ENCODE measurements at places on chromosomes 1 and 21.

DNA sequence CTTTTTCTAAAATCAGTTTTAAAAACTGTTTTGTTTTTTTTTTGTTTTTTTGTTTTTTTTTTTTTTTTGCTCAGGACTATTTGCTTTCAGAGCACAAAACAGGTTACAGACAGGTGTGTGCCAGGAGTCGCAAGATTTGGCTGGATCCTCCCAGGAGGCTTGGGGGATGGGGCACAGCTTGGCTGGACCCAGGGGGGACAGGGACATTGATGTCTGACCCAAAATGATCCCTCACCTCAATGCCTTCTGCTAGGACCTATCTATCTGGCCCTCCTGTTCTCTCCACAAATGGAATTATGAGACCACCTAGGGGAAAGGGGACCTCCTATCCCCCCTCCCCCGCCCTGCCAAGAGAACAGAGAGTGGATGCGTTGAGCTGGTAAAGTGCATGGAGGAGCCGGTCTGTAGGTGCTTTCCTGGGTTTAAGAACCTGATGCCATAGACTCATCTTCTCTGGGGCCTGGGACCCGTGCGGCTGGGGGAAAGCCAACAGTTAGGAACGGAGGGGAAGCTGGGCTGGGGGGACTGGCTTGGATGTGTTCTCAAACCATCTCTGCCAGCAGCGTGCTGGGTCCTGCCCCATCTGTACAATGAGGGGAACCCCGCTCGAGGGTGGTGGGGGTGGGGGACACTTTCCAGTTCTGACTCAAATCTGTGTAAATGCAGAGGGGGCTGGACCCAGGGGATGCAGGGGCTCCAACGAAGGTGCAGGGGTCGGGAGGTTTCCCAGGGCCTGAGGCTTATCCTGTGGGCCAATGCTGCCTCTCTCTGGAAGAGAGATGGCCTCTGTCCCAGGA, 28.9 kb downstream of the RUNX3 start:
- DNase-seq = no peak

- no peak for DNase-seq
Observed at GRCh38 chr1:4590756-4591155, 63.7 kb upstream of the AJAP1 start.

DNA sequence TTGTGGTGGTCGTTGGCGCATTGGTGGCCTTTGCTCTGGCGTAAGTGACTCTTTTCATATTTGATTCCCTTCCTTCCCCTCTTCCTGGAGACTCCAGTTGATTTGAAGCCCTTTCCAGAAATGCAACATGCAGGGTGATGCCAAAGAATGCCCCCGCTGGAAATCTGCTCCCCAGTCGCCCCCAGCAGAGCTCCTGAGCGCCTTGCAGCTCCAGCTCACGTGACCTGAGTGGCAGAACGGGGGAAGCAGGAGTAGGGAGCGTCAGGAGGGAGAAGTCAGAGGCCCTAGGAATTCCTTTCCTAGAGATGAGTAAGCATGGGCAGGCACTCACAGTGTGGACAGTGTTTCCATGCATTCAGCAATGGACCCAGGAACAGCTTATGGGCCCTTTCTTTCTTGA, 255.9 kb downstream of the CACNA1E start:
- no peak for DNase-seq

- DNase-seq = no peak
Observed at GRCh38 chr1:227745568-227746265, 10.5 kb downstream of the SNAP47 start.

- DNase-seq = no peak
Observed at GRCh38 chr1:82598812-82599211, 798.1 kb downstream of the ADGRL2 start.

DNA sequence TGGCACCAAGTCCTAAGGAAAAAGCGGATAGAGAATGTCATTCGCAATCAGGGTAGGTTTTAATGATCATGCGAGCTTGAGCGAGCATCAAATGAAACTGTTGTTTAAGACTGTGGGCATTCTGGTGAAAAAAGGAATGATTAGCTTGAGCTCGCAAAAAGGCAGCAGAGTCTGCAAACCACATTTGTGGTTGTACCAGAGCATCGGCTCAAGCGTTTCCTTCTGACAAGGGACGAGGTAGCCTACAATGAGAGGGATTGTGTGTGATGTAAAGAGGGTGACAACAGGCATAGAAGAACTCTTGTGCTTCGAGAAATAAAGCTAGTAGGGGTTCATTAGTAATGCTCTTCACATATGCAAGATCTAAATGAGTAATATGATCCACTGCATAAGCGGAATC, 11.1 kb upstream of the CD48 start:
- no peak for DNase-seq

DNA sequence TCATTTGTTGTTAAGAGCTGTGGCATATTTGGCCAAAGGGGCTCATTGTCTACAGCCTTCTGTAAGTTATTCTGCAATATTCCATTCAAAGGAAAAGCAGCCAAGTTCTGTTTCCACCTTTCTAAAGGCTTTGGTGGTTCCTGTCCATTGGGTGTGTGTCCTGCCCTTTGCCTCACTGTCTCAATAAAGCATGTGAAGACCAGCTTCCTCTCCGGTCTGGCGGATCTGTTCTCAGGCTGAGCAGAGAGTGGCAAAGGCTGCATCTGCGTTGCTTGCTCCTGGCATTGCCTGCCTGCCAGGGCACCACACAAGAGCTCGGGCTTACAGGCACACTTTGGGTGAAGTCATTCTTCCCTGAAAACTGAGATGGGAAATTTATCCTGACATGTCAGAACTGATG, 34.9 kb downstream of the ST6GALNAC3 start:
- DNase-seq = no peak

DNA sequence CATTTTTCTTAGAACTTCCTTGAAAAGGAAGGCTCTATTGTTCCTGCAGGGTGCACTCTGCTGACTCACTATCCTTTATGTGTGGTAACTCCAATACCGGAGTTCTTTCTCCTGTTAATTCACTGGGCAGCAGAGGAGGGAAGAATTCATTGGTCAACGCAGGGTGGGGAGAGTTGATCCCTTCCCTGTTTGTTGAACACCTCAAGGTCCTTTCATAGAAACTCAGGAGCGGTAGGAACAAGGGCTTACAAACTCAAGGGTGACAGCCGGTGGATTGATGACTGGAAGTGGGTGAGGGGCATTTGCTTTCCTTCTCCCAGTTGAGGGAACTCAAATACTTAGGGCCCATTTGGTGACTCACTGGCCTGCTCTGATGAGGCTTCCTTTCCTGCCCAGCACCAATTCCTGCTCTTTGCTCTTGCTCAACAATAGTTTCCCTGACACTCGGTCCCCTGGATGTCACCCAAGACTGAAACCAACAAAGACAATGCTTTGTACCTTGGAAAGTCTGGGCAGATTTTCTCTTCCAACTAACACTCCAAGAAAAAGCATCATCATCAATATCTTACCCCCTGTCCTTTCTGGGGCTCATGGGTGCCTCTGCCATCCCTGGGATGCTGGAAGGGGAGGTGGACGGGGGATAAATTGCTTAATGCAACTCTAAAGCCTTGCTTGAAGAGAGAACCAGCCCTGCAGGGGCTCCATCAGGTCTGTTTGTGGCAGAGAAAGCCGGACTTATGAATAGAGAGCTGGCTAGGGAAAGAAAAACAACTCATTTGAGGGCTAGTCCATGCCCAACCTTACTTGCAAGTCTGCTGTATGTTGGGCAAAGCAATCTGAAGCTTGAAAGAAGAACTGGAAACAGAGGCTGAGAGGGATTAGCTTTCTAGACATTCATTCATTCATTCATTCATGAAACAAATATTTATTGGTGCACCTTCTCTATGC, 9.3 kb downstream of the SLC26A9 start:
- no peak for DNase-seq

DNA sequence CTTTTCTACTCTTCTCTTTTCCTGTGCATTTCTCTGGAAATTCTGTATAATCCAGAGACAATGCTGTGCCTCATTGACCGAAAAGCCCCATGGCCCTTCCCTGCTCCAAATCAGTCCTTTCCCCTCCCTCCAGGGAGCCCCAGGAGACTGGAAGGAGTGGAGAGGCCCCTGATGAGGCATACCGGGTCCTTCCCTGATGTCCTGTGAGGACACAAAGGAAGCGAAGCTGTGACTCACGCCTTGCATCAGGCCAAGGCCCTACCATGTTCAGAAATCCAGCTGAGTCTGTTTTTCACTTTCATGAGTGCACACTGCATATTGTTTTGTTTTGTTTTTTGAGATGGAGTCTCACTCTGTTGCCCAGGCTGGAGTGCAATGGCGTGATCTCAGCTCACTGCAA, 38.7 kb upstream of the BECN2 start:
- DNase-seq = no peak

DNA sequence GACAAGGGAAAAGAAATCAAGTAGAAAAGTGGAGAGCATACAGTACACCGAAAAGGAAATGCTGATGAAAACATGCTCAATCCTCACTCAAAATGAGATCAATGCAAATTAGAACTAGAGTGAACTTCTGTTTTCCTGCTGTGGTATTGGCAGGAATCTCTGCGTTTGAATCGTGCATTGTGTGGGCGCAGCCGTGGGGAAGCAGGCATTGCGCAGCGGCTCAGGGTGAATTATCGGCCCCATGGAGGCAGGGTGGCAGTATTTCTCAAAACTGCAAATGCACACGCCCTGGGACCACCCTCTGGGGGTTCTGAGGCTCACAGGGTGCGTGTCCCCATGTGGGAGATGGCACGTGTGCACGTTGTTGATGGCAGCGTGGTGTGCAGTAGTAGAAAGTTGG, 140.6 kb downstream of the PEX14 start:
- no peak for DNase-seq

DNA sequence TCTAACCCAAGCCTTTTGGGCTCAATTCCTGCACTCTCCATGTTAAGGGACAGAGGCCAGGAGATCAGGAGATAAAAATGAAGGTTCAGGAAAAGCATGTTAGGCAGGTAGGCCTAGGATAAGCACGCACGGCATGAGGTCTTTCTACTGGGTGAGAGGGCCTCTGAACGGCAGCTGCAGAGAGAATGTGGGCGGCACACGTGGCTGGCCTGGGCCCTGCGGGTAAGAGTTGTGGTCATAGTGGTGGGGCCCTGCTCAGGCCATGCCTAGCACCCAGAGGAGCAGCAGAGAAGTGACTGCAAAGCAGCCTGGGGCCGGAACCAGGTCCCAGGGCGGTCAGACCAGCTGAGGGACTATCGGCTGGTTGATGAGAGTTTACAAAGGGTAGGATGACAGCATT, 7.5 kb upstream of the FOXO6 start:
- no peak for DNase-seq

DNA sequence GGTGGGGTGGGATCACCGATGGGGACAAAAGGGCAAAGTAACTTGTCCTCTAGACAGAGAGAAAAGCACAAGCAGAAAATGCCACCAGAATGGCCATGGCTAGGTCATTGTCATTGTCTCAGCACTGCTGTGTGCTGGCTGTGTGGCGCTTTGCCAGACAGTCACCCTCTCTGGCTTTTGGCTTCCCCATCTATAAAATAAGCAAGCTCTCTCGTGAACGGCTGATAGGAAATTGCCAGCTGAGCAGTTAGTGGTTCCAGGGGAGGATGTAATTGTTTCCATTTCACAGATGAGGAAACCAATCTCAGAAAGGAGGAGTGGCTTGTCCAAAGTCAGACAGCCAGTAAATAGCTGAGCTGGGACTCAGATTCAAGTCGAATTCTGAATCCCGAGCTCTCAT, 32.5 kb downstream of the PADI2 start:
- no peak for DNase-seq

DNA sequence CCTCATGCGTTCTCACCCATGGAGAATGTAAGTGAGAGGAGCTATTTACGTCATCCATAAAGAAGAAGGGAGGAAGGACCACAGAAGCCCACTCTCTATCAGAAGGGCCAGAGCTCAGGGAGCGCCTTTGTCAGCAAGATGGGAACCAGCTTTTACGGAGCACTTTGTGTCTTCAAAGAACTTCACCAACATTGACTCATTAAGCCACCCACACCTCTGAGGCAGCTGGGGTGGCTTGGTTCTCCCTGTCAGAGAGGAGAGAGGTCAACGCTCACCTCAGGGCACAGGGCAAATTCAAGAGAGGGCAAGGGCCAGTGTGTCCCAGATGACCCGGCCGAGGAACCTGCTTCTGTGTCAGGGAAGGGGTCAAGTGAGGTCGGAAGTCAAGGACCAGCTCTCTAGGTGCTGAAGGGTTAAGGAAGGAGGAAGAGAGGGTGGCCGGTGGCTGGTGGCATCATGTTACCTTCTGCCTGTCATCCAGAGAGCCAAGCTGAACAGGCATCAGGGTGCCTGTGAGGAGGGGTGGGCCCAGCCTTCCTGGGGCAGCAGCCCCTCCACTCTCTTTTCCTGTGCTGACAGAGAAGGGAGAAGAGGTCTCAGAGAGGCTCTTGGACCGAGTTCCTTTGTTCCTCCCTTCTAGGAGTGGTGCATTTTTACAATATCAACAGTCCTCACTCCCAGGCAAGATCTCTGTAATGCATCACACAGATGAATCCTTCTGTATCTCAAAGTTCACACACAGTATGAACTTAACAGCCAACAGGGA, 109.0 kb downstream of the ETS2 start:
- DNase-seq = no peak

- no peak for DNase-seq
Observed at GRCh38 chr1:30855686-30856259, 52.8 kb downstream of the SDC3 start.

- no peak for DNase-seq
Observed at GRCh38 chr1:226679853-226680516, 59.1 kb downstream of the ITPKB start.

DNA sequence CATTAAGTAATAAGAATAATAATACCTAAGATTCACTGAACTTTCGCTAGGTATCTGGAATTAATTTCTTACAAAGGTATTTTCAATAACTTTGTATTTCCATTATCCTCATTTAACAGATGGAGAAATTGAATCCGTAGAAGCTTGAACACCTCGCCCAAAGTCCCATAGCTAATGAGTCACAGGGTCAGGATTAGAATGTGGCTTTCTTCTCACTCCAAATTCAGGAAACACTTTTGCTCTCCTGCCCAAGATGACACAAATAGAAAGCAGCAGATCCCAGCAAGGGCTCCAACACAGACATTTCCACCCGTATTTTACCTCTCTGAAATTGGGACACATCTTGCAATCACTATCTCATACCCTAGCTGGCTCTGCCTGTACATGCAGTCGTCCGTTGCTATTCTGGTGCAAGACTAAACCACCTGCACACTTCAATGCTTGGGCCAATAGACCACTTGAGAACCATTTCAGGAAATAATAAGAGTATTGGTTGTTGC, 125.9 kb upstream of the GREM2 start:
- DNase-seq = no peak

GRCh38 chr1:71881611-71882010, 400.7 kb downstream of the NEGR1 start:
- no peak for DNase-seq

GRCh38 chr1:6259491-6260362, 1.2 kb downstream of the GPR153 start:
- DNase-seq = no peak

- DNase-seq = no peak
Observed at GRCh38 chr1:27519331-27520258, 29.6 kb upstream of the WASF2 start.

- no peak for DNase-seq
Observed at GRCh38 chr1:1035291-1035943, 15.5 kb downstream of the AGRN start.

Measured in cortex of kidney (tissue), 1 donor.